ENCODE measurements at places on chromosomes 6 and 20. TPM values are rescaled to one million over a fixed set of nuclear protein-coding genes. Genes with fewer than 3 reads are reported as not detected.

DNA sequence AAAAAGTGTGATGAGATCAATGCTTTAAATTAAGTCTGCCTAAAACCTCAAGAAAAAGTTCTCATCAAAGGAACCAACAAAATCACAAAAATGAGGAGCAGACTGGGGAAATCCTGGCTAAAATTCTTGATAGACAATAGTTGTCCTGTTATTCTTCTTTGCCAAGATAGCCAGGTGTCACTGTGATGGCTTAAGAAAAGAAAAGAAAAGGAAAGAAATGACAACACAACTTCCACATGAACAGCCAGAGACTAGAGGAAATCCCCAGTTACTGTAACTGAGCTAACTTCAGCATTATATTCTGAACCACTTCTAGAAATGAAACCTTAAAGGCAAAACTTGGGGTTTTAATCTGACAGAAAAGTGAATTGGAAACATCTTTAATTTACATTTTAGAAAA is 129.6 kb downstream of the CD24 start:
- H3K4me1 ChIP-seq: no peaks in the 10 kb centered on the region
- no peak for DNase-seq
- H3K36me3 ChIP-seq: no peaks in the 10 kb centered on the region
- no peaks in the 10 kb centered on the region for H3K27me3 ChIP-seq
- H3K27ac ChIP-seq: no peak overlapping the region

- no peaks in the 10 kb centered on the region for H3K36me3 ChIP-seq
- DNase-seq: no peak
- no peak overlapping the region for H3K4me3 ChIP-seq
- H3K27me3 ChIP-seq: no peaks in the 10 kb centered on the region
- H3K27ac ChIP-seq: no peak overlapping the region
- H3K4me1 ChIP-seq: no peaks in the 10 kb centered on the region
Measured at GRCh38 chr6:88513920-88514319, 347.8 kb upstream of the CNR1 start.

GRCh38 chr6:25002326-25003091 is 66.7 kb upstream of the RIPOR2 start:
- H3K27ac ChIP-seq: no peak overlapping the region
- no peak for DNase-seq
- H3K36me3 ChIP-seq: no peaks in the 10 kb centered on the region
- H3K4me1 ChIP-seq: peaks cover 16% of the 10 kb centered on the region

DNA sequence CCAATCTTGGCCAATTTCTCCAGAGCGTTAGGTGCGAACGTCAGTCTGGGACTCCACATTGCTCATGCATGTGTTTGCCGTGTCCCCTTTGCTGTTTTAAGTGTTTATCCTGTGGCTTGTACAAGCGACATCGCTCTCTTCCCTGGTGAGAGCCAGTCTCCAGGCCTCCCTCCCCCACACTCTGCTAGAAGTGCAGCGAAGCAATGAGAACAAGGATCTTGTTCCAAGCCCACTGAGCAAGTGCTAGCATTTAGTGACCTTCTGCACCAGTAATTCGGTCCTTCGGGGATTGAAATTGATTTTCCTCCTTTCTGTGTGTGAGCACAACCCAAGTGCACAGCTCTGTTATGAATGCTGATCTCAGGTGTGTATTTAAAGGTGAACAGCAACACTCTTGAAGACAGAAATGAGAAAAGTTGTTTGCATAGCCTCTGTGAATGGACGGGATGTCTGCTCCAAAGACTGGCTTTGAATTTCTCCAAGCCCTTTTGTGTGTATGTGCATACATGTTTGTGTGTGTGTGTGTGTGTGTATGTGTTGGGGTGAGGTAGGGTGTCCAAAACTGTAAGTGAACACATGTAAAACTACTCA is 29.0 kb downstream of the CD83 start:
- H3K27me3 ChIP-seq: no peaks in the 10 kb centered on the region
- H3K4me3 ChIP-seq: no peak overlapping the region
- H3K4me1 ChIP-seq: no peaks in the 10 kb centered on the region
- H3K36me3 ChIP-seq: no peaks in the 10 kb centered on the region
- DNase-seq: no peak

DNA sequence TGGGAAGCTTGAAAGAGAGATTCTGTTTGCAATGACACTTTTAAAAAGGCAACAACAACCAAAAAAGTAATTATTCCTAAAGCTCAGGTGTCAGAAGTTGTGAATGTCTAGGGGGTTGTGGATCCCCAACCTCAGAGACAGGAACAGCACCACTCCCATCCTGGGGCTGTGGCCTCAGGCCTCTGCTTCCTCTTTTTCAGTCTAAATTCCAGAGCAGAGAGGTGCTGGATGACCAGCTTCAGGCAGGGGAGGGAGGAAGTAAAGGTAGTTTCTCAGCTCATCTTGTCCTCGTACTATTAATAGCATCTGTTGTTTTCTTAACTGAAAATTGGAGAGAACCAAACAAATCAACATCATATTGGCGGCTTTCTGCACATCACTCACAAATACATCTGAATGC is 8.3 kb downstream of the NT5E start:
- no peaks in the 10 kb centered on the region for H3K27me3 ChIP-seq
- no peak for DNase-seq
- no peaks in the 10 kb centered on the region for H3K36me3 ChIP-seq
- no peak overlapping the region for H3K27ac ChIP-seq
- no peak overlapping the region for H3K4me3 ChIP-seq
- H3K4me1 ChIP-seq: peaks cover 7% of the 10 kb centered on the region

- no peaks in the 10 kb centered on the region for H3K36me3 ChIP-seq
- no peaks in the 10 kb centered on the region for H3K4me1 ChIP-seq
- no peak overlapping the region for H3K4me3 ChIP-seq
- no peak overlapping the region for H3K27ac ChIP-seq
- no peak for DNase-seq
- no peaks in the 10 kb centered on the region for H3K27me3 ChIP-seq
Measured at GRCh38 chr6:72461144-72461543, 160.7 kb upstream of the KCNQ5 start.

- no peak overlapping the region for H3K27ac ChIP-seq
- no peaks in the 10 kb centered on the region for H3K4me1 ChIP-seq
- no peak for DNase-seq
- H3K36me3 ChIP-seq: no peaks in the 10 kb centered on the region
Measured at GRCh38 chr6:111439171-111439570, 43.8 kb downstream of the REV3L start.

DNA sequence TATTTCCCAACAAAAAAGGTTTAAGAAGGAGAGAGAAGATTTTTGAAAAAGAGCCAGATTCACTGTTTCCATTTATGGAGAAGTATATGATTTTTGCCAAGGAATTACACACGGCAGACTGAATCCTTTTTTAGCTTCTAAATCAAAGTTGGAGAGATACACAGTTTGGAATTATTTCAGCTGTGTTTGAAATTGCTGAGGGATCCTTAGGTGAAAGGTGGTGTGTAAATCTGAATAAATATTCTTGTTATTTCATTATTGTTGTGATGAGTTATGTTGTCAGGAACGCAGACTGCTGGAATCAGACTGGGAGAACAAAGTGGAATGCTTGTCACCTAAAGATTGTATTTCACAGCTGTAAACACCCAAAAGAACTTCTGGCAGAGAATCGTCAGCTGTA is 168.5 kb upstream of the AKIRIN2 start:
- no peaks in the 10 kb centered on the region for H3K36me3 ChIP-seq
- H3K27ac ChIP-seq: no peak overlapping the region
- no peaks in the 10 kb centered on the region for H3K27me3 ChIP-seq

Gene RNF39
- total RNA-seq: not detected

GRCh38 chr6:125175466-125176048 is 22.0 kb downstream of the TPD52L1 start:
- no peaks in the 10 kb centered on the region for H3K27me3 ChIP-seq
- no peaks in the 10 kb centered on the region for H3K36me3 ChIP-seq
- no peak overlapping the region for H3K4me3 ChIP-seq
- H3K27ac ChIP-seq: peak overlapping the region; percentile 15
- H3K4me1 ChIP-seq: peaks cover 50% of the 10 kb centered on the region
- DNase-seq: no peak

All from gastrocnemius medialis (tissue), 4 donors.